ENCODE measurements at places on chromosomes 6 and 20.

GRCh38 chr20:44983093-44983674, 16.9 kb downstream of the STK4 start:
- no peak for DNase-seq

GRCh38 chr6:30397697-30398096, 52.7 kb downstream of the RPP21 start:
- DNase-seq, result no peak

DNA sequence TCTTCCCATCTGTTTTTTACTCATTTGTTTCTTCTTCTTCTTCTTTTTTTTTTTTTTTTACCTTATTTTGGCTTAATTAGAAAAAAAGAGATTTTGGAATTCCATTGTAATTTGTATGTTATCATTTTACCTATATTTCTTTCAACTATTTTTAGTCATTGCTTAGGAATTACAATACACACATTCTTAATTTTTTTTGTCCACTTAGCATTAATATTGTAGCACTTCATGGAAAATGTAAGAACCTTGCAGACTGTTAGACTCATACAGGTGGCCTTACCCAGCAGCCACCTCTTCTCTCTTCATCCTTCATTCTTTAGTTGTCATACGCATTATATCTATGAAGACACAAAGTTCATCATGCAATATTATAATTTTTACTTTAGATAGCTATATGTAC, 5.8 kb upstream of the SLC18B1 start:
- DNase-seq, result no peak

- no peak for DNase-seq
Observed at GRCh38 chr20:39298571-39299506, 336.7 kb downstream of the DHX35 start.

DNA sequence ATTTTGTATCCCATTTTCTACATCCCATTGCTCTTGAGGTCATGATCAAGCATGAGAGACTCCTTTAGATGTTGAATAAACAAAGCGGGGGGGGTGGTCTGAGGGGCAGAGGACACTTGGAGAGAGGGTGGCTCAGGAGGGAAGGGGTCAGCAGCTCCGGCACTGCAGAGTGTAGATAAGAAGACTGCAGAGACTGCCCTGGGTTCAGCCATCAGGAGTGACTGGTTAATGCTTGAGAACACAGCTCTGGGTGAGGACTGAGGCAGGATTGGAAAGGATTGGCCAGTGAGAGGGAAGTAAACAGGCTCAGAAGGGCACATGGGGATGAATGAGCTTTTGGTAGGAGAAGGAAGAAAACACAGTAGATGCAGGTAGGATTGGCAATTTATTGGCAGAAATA, 205.3 kb upstream of the CNR1 start:
- DNase-seq, result no peak

DNA sequence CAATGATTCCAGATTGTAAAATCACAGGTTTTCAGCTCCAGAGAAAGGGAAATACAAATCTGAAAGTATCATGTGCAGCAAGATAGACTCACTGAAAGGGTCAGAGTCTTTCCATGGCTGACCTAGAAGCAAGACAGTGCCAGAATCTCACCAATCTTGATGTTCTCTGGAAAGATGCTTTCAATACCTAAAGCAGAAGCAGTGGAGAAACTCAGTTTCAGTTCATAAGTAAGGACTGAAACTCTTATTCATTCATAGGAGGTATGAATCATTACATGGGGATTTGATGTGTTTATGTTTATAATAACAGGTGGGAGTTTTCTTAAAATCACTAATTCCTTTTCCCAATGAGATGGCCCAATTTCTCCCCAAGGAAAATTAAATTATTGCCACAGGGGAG, 42.5 kb downstream of the SLC2A12 start:
- DNase-seq, result no peak

GRCh38 chr6:143878272-143878760, 14.0 kb downstream of the ZC2HC1B start:
- no peak for DNase-seq

GRCh38 chr6:79495246-79495645, 42.0 kb downstream of the LCA5 start:
- no peak for DNase-seq

DNA sequence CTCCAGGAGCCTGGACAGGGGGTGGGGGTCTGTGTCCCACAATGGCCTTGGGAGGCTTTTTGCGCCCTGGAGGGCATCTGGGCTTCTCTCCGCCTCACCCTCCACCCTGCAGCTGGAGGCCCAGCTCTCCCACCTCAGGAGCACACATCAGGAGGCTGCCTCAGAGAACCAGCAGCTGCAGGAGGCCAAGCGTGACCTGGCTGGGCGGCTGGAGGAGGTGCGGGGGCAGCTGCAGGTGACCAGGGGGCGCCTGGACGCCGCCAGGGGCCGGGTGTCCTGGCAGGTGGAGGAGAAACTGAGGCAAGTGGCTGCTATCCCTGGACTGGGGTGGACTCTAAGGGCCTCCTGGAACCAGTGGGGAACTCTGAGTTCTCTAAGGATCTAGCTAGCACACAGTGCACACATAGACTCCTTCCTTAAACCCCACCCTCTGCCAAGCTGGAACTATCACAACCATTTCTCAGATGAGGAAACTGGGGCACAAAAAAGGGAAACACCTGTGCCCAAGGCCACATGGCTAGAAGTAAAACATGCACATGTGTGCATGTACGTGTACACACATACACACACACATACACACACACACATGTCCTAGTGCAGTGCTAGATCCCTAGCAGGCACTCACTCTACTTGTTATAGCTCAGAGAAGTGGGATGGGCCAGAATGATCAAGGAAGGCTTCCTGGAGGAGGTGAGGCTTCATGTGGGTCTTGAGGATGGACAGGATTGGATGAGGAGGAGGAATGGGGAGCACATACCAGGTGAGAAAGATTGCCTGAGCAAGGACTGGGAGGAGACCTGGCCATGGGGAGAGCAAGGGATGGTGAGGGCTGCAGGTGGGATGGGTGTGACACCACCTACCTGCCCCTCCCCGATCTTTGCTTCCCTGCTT, 22.9 kb downstream of the RAB44 start:
- DNase-seq, result no peak

DNA sequence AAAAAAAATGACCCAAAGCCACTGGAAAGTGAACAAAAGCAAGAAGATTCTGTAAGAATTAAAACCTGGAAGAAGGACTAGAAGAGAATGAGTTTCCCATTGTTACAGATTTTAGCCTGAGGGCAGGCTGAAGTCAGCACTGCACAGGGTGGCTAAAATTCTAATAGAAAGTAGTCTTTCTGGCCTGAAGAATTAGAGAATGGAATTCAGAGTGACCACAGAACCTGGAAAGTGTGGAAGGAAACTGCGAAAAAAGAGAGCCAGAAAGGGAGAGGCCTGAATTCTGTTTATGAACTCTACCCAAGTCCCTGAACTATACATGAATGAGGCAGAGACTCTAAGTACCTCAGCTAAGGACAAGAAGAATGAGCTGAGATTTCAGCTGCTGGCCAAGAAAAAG, 38.9 kb upstream of the FILIP1 start:
- DNase-seq, result no peak

GRCh38 chr20:37348792-37349516, 3.0 kb downstream of the SRC start:
- no peak for DNase-seq

GRCh38 chr6:106973836-106974335, 643 bp downstream of the CD24 start:
- DNase-seq, result no peak

- DNase-seq, result no peak
Observed at GRCh38 chr20:19295076-19295475, 82.6 kb downstream of the SLC24A3 start.

DNA sequence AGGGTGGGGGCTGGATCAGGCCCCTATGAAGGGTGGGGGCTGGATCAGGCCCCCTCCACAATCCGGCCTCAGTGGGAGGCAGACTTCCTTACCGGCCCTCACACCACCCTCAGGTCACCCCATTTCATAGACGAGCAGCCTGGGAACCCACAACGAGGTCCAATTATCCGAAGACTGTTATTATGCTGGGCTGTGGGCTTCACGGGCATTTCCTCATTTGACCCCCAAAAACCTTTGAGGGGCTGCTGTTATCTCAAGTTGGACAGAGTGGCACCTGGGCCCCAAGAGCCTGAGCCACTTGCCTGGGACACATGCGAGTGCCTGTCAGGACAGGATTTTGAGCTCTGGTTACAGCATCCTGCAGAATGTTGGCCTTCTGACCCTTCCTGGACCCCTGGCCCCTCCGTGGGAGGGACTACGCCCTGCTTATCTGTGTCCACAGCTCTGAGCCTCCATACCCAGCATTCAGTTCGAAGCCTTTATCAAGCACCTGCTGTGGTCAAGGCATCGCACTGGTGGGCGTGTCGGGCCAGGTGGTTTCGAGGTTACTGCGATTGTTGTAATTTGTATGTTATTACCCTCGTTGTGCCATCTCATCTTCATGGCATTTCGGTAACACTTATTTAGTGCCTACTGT, 34.5 kb upstream of the PCMTD2 start:
- no peak for DNase-seq

DNA sequence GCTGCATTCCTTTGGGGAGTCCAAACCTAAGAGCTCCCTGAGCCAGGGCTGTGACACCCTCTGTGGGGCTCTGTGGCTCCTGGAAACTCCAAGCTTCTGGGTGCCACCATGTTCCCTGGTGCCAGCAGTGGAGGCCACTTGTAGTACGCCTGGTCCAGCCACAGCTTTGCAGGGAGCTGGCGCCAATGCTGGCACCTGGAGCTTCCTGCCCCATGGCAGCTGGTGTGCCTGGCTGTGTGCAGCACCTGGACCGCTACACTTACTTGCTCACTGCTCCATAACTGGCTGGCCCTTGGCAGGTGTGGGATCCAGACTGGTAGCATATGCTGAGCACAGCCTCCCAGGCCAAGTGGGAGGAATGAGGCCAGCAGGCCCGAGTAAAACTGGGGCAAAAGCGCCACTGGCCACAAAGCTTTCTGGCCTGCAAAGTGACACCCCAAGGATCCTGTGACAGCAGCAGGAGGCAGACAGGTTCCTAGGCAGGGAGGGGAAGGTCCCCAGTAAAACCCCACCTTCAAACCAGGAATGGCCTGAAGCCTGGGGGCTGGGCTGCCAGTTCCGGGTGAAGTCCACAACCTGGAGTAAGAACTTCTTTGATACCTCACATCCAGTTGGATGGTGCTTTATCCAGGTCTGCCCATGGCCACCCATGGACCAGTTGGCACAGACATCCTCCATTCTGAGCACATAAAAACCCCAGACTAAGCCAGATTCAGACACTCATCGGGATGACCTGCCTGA, 461.0 kb downstream of the TBC1D32 start:
- no peak for DNase-seq

GRCh38 chr6:134315189-134315588, 2.7 kb downstream of the SGK1 start:
- no peak for DNase-seq

DNA sequence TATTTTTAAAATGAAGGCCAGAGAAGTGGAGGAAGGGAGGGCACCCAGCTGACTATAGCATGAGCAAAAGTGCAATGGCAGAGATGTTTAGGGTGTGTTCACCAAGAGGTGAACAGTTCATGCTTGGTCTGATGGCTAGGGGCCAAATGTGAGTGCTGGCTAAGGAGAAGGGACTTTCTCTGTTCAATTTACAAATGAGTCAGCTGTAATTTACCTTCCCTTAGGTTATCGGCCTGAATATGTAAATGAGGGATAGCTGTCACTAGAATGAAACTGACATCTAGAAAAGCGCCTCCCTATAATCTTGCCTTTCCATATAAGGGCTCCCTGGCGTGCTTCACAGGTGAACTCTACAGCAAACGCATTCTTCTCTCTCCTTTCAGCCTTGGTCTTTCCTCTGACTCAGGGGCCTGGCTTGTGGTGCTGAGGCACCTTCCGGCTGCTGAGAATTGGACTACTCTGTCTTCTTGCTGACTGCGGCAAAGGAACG, 114.7 kb upstream of the BACH2 start:
- no peak for DNase-seq

GRCh38 chr20:5785146-5785545, 34.9 kb downstream of the SHLD1 start:
- no peak for DNase-seq

DNA sequence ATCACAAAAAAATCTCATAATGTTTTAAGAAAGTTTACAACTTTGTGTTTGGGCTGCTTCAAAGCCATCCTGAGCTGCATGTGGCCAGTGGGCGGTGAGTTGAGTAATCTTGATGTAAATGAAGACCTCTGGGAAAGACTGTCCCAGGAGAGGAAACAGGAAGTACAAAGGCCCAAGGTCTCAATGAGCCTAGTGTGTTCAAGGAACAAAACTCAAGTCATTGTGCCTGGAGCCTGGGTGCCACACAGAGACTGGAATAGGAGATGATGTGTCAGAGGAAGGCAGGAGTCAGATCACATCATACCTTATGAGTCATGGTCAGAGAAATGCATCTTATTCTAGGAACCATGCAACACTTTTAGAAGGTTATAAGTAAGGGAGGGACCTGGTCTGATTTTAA, 51.5 kb downstream of the COL19A1 start:
- DNase-seq, result no peak

- no peak for DNase-seq
Observed at GRCh38 chr6:140182821-140183220, 808.4 kb upstream of the CITED2 start.

GRCh38 chr20:775679-776135, 7.4 kb upstream of the SLC52A3 start:
- DNase-seq, result no peak

DNA sequence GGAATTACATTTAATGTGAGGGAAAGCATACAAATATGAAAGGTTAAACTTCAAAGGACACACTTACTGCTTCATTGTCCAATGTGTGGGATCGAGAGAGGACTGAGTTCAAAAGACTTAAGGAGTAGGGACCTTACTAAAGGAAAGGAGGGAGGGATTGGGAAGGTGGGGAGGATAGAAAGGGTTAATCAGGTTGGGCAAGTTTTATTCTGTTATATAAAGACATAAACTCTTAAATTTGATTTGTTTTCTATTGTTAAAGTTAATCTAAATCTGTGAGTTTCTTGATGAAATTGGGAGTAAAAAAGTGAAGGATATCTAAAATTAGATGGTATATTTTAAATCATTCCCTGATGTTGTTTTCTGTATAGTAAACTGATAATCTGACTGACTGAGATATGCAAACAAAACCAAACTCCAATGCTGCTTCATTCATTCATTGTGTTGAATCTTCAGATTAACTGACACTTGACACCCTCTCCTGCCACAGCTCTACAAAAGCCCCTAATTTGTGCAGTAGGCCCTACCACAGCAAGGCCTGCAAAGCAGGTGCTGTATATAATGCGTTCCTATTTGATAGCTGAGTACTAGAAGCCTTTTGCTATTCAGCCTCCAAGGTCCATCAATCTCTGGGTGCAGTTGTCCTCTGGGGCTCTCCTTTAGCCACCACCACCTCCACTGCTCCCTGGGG, 1.3 kb upstream of the UBE2J1 start:
- DNase-seq, result peak; percentile 31
